ENCODE measurements at places on chromosomes 5 and 9. TPM values are rescaled to one million over a fixed set of nuclear protein-coding genes. Genes with fewer than 3 reads are reported as not detected.

GRCh38 chr9:128101231-128101661 is 26.3 kb downstream of the PTGES2 start:
- no peak for DNase-seq

ZNF483 gene
- 16.0 TPM for total RNA-seq

ZNF354C gene
- total RNA-seq, result 4.3 TPM

GRCh38 chr5:76781775-76782174 is 37.1 kb upstream of the F2RL1 start:
- DNase-seq, result no peak

LCN2 gene
- total RNA-seq, result not detected

NME5 gene
- not detected for total RNA-seq

GRCh38 chr9:105299190-105299854 is 54.9 kb downstream of the SLC44A1 start:
- DNase-seq, result no peak

DNA sequence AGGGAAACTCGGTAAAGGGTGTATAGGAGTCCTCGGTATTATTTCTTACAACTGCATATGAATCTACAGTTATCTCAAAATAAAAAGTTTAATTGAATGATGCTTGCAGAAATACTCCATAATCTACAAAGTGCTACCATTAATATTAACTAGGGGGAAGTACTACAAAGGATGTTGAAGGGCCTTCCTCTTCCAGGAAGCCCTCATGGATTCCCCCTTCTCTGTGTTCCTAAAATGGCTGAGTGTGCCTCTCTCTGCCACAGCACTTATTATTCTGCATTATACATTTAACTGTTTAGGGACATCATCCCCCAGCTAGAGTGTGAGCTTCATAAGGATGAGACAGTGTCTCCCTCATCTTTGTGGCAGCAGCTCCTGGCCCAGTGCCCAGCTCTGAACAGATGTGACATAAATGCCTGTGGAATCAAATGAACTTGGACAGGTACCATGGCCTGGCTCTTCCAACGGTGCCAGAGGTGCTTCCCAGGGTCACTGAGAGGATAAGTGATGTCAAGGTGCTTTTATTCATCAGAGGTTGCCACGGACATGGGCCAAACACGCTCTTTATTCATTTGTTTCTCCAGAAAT is 99.5 kb downstream of the PAX5 start:
- no peak for DNase-seq

DNA sequence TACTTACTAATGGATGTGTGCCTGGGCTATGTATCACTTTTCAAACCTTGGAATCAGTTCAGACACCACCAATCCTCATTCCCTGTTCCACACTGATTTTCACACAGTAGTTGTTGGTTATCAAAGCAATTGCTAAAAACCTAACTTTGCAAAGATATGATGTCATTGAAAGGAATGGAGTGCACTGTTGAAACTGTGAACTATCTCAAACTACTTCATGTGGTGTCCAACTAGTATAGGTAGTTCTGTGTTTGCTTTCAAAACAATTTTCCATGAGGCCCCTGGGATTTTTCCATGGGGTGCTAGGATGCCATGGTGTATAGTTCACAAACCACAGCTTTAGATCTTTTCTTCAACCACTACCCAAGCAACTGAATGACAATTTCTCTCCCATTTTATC is 17.8 kb downstream of the INIP start:
- DNase-seq, result no peak

- no peak for DNase-seq
Observed at GRCh38 chr5:9473624-9474023, 72.3 kb downstream of the SEMA5A start.

GRCh38 chr9:123945532-123945931 is 15.6 kb upstream of the DENND1A start:
- DNase-seq, result no peak

FBXL7 gene
- not detected for total RNA-seq
